ENCODE measurements at places on chromosomes 2 and 18. TPM values are rescaled to one million over a fixed set of nuclear protein-coding genes. Genes with fewer than 3 reads are reported as not detected.

GRCh38 chr18:48412339-48412929, 3.3 kb upstream of the ZBTB7C start:
- DNase-seq, result no peak

DNA sequence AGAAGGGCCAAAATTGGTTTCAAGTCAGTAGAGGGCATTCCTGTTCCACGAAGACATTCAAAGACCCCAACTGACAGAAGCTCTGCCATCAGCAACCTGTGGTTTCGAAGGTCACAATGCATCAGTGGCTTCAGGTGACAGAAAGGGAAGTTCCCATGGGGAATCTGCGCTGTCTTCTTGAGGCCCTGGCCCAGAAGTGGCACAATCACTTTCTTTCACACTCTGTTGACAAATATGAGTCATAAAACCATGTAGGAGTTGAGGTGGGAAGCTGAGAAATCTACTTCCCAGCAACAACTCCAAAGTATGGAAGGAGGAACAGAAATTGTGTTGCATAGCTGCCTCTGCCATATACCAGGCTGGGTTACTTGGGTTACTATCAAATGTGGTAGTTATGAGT, 621.1 kb upstream of the FANCL start:
- DNase-seq, result no peak

GRCh38 chr2:61443342-61444041, 27.4 kb downstream of the USP34 start:
- DNase-seq, result no peak

DNA sequence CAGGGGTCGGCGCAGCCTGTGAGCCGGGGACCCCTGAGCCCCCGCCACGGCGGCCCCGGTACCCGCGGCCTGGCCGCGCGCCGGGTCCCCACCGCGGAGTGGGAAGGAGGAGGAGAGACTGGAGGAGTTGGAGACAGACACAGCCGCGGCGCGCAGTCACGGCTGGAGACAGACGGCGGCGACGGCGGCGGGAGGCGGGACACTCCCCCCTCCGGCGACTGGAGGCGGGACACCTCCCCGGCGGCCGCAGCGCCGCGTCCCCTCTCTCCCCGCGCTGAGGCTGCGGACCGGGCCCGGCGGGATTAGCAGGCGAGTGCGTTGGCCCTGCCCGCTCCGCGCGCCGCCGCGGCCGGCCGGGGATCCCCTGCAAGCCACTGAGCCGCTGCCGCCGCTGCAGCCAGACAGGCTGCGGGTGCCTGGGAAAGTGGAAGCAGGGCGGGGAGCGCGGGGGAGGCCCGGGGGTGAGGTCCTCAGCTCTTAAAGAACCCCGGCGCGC, 1.0 kb upstream of the LDLRAD4 start:
- peak; percentile 11 for DNase-seq

DNA sequence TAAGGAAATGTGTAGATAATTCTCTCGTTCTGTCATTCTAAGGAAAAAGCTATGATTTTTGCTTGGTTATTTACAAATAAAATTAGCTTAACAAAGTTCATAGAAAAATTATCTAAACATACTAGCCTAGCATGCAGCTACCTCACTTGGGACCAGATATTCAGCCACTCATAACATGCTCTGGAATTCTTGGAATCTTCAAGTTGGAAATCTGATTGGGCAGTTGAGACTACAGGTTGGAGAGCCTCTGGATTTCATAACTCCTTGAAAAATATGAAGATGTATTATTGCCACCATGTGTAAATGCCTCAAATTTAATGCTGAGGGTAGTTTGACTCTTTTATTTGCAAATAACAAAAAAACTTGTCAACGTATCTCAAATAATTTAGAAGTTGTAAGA, 132.2 kb upstream of the GULP1 start:
- no peak for DNase-seq

DNA sequence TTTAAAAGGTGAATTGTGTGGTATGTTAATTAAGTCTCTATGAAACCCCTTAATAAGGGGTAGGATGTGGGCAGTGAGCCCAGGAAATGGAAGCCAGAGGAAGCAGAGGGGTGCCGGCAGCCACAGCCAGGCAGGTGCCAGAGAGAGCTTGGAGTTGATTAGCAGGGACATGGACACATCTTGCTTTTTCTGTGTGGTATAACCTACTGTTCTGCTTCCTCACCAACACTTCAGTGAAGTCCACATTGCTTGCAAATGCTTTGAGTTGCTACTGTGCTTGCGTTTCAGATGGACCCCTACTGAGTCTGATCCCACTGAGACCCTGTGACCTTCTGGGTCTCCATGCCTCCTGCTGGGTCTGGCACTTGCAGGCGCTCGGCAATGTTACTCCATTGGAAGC, 30.3 kb upstream of the ARHGEF4 start:
- no peak for DNase-seq

DNA sequence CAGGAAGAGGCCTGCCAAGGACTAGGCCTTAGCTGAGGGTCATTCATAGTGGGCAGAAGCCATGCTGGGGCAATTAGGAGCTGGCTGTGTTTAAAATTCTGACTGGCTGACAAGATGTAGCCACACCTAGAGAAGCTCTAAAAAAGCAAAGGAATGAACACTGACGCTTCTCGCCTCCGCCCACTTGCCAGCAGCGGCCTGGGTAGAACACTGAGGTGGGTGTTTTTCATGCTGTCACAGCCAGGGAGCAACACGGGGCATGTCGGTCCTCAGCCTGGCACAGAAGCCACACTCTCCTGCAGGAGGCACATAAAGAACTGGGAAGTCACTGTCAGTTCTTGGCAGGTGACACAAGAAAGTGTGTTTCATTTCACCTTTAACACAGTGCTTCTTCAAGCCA, 10.4 kb downstream of the CHST10 start:
- DNase-seq, result no peak

- DNase-seq, result no peak
Observed at GRCh38 chr2:17184512-17184911, 333.7 kb downstream of the RAD51AP2 start.

DNA sequence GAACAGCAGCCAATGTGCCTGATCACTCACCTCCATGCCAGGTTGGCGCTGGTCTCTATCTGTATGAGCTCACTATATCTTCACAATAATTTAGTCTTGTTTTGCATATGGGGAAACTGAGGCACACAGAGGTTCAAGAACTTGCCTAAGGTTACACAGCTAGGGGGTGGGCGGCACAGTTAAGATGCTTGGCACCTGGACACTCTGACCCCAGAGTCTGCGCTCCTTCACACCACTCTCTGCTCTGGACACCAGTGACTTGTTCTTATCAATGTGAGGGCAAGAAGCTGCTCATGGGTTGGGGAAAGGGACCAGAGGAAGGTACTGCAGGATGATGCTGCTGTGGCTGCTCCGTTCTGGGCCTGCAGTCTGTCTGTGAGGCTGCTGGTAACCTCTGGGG, 27.1 kb downstream of the FBLN7 start:
- DNase-seq, result no peak

- DNase-seq, result peak; percentile 60
Observed at GRCh38 chr2:37324786-37325624, at the start of gene PRKD3. Gene PRKD3, minus strand, starts transcription at chr2:37324833. Its CDS starts 8,309 bp downstream, at chr2:37316524.

DNA sequence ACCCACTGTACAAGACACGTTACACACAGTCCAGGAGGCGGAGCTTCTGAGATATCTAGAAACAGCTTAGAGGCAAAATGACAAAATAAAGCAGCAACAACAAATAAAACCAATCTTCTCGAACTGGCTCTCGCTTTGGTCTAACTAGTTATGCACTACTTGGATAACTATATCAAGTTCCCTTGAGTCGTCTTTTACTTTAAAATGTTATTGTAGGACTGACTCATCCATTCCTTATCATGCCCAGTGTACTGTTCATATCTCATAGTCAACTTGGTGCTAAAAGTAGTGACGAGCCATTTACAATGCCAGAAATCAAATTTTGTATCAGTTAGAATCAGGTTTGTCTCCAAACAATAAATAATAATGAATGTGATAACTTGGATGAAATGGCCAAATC, 102.5 kb upstream of the SLC35G4 start:
- DNase-seq, result no peak

DNA sequence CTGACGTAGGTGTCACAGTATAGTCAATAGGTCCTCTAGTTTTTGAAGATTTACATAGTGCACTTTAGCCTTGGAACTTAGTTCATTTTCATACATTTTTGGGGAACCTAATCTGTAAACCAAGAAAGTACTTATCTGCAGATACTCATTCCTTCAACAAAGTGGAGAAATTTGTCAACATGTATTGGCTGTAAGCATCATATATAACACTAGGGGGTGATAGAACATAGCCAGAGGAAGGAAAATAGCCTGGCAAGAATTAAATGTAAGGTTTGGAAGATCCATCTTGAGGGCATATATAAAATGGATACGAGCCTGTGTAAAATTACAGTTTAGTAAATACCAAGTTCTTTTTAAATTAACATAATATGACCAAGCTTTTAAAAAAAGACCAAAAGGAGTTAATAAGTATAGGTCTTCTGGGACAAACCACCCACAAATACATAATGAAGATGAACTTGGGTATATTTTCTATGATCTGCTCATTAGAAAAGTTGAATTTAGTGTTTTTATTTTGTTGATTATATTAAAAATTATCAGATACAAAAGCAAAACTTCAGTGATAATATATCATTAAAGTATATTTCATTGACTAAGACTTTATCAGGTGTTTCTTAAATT, 18.2 kb downstream of the RPL37A start:
- peak; percentile 37 for DNase-seq

DNA sequence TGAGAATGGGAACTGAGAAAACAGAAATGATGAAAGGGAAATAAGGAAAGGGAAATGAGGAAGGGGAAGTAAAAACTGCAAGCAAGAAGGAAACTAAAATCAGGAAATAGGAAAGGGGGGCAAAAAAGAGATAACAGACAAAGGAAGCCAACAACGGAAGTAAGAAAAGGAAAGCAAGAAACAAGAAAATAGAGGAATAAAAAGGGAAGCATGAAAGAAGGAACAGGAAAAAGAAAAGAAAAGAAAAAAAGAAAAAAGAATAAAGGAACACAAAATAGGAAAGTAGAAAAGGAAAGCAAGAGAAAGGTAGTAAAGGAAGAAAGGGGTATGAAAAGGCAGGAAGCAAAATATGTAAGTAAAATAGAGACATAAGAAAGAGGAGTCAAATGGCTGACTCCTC, 241.2 kb upstream of the NCKAP5 start:
- no peak for DNase-seq

- DNase-seq, result no peak
Observed at GRCh38 chr2:53087874-53088461, 679.6 kb upstream of the CHAC2 start.

DNA sequence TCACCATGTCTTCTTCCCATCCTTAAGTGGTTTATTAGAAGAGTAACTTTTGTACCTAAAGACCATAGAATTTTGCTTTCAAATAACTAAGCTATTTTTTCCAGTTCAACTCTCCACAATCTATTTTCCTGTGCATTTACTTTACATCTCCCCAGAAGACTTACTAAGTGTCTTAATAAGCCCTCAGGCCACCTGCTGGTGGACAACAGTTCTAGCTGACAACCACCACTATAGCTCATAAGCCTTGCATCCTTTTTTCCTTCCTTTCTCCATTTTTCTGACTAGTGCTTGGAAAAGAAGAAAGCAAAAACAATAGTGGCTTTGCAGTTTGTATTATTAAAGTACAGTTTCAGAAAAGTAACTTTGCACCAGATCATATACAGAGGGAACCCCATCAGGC, 149.5 kb upstream of the TMEM200C start:
- no peak for DNase-seq

- DNase-seq, result no peak
Observed at GRCh38 chr18:11828786-11829432, 22.3 kb upstream of the CHMP1B start.

GRCh38 chr2:224479826-224480225, 77.9 kb upstream of the FAM124B start:
- DNase-seq, result no peak

DNA sequence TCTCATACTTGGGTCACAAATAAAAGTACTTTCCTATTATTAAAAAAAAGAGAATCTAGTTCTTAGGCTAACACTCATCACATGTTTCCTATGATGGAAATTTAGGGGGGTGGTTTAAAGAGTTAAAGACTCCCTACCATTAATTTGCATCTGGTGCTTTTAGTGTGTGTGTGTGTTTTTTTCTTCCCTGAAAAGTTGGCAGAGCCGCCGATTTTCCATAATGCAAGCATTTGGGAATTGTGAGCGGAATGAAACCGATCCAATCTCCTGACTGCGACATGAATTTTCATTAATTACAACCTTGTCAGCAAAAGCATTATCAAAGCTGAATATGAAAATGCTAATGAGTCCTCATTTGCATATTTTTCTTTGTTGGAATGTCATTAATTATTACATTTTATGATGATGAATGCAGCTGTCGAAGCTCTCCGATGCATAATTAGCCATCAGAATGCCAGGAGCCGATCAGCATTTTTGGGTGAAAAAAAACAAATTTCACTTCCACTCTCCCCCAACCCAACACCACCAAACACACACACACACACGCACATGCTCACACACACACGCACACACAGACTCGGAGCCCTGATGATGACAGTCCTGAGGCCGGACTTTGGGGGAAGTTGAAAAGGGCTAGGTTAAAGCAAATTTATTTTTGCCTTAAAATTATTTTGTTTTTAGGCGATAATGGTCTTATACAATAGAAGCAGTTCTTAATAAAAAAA, 165.4 kb downstream of the TCF4 start:
- no peak for DNase-seq

DNA sequence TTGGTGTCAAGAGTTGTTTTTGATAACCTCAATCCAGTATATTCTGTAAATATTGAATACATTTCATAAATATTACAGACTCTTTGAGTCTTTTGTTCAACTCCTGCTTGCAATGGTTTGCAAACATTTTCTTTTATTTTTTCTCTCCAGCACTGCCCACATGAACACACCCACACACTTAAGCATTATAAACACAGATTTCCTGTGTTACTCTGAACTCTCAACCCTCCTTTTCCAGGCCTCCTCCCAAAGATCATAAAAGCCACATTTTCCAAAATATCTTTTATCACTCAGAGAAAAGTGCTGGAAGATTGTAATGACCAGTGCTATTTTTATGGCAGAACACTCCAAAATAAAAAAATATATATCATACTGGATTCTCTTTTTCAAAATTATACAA, 20.5 kb downstream of the ARHGAP25 start:
- no peak for DNase-seq

- no peak for DNase-seq
Observed at GRCh38 chr2:129780316-129781270, 198.9 kb upstream of the RAB6C start.

Gene MZT2B
- total RNA-seq, result 352 TPM

Gene KYNU
- total RNA-seq, result 0.75 TPM

Gene SYT4
- not detected for total RNA-seq

Gene ABCG5
- not detected for total RNA-seq

Gene FBXO41
- 6.7 TPM for total RNA-seq

Gene TLX2
- total RNA-seq, result 0.19 TPM

Gene ZRANB3
- 12.1 TPM for total RNA-seq

Gene RTP5
- total RNA-seq, result not detected

Gene ACKR3
- 1.6 TPM for total RNA-seq

Gene CRYGC
- total RNA-seq, result 0.52 TPM
